DMS53 (cell line): ENCODE measurements at places on chromosomes 3 and 15.

DNA sequence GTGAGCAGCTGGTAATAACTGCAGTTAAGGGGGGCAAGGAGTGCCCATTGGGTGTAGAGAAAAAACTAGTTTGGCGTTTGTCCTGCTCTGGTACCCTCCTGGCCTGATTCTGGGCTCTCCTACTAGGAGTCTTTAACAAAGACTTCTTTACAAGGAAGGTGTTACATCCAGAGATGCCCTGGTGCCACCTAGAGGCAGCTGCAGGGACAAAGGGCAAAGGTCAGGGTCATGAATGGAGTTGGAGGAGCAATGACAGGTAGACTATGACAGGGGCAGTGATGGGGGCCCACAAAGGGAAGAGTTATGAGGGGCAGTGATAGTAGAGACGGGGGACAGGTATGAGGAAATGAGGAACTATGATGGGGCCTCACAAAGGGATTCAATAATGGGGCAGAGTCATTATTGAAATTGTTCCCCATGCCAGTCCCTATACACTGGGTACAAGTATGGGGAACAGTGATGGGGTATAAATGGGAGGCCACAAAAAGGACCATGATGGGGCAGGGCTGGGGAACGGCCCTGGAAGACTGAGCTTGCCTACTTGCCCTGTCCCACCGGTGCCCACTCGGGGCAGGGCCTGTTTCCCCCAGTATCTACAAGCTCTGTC, 7.9 kb downstream of the CCDC71 start:
- peak; percentile 52 for DNase-seq

DNA sequence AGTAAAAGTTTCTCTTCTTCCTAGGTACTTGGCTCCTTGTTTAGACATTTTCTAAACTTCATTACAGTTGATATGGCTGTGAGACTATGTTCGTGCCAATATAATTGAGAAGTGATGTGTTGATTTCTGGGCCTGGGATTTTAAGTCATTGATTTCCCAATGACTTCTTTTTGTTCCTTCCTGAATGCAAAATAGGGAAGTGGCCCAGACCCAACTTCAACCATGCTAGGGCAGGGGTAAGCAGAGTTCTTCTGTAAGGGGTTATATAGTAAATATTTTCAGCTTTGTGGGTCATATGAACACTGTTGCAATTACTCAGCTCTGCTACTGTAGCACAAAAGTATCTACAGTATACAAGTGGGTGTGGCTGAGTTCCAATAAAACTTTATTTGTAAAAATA, 320.1 kb upstream of the WNT5A start:
- DNase-seq, result no peak

- DNase-seq, result no peak
Measured at GRCh38 chr15:70078578-70079417, 18.9 kb downstream of the TLE3 start.

DNA sequence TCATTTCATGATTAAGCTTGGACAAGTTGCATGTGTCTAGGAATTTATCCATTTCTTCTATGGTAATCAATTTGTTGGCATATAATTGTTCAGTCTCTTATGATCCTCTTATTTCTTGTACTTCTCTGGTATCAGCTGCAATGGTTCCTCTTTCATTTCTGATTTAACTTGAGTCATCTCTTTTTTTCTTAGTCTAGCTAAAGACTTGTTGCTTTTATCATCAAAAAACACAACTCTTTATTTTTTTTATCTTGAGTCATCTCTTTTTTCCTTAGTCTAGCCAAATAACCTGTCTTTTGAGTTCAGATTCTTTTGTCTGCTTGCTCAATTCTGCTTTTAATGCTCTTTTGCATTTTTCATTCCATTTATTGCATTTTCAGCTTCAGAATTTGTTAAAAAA, 37.3 kb downstream of the UBE3A start:
- no peak for DNase-seq

GRCh38 chr15:100635406-100636071, 33.1 kb downstream of the ASB7 start:
- DNase-seq, result no peak

DNA sequence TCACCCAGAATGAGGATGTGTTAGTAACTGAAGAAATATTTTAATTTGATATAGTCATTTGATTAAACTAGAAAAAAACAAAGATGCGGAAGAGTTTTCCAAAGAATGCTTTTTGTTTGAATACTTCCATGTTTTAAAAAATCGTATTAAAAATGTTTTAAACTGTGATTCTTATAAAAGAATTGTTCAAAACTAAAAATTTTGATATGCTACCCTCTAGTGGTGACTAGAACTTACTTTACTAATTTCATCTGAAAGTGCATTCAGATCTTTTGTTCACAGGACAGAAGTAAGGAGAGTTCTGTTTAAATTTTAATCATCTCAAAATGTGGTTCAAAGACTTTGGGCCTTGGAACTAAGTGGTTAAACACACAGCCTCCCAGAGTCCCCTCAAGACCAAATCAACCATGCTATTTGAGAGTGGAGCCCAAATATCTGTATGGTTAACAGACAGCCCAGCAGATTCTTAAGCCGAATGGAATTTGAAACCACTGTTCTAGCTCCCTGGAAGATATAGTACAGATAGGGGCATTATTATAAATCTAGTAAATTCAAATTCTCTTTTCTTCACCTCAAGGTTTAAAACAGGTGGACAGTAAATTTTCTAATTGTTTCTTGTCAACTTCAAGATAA, 45.2 kb upstream of the SYNPR start:
- DNase-seq, result peak; percentile 16

- DNase-seq, result no peak
Measured at GRCh38 chr15:59244337-59244736, 37.7 kb downstream of the LDHAL6B start.

DNA sequence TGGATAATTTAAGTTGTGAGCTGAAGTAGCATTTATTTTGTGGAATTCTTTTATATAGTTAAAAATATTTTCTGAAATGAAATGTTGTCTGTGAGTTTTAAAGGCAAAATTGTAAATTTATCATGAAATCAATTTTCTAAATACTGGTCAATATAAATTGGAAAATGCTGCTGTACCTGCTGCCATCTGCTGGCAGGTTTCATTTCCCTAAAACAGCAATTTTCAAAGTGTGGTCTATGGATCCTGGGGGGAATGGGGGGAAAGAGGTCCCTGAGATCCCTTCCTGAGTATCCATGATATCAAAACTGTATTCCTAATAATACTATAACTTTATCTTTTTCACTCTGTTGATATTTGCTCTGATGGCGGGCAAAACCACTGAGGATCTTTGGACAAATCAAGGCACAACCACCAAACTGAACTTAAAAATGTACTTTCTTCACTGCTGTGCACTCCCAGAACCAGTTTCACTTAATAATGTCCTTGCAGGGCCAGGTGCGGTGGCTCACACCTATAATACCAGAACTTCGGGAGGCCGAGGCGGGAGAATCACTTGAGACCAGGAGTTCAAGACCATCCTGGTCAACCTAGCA, 17.2 kb upstream of the CCR4 start:
- peak; percentile 24 for DNase-seq

DNA sequence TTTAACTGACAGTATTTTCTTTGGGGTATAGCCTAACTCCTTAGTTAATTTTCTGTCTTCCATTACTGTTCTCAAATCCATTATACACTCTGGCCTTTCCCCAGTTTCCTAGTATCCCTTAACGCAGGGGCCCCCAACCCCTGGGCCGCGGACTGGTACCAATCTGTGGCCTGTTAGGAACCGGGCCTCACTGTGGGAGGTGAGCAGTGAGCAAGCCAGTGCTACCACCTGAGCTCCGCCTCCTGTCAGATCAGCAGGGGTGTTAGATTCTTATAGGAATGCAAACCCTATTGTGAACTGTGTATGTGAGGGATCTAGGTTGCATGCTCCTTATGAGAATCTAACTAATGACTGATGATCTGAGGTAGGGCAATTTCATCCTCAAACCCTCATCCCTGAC, 75.1 kb downstream of the DOCK3 start:
- DNase-seq, result no peak

DNA sequence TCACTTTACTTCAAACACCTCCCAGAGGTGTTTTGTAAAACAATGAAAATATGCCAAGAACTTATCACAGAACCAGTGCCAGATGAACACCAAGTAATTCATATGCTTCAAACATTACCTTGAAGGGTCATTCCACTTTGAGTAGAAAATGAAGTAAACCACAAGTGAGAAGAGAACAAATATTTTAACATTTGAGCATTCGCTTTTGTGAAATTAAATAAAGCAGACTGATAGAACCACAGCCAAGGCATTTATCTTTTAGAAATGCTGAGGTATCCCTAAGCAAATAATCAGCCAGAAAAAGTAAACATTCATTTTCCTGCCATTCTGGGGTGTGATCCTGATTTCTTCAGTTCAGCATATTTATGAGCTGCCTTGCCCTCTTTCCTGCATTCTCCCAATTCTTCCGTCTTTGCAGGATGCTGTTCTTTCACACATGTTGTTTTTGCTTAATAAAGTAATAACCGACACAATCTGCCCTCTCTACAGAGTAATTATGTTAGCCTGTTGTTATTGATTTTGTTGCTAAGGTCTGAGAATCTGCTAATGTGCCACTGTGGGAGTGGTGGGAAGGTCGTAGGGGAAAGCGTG, 235.6 kb upstream of the TGFBR2 start:
- no peak for DNase-seq
